ENCODE measurements at places on chromosomes 2 and 18. TPM values are rescaled to one million over a fixed set of nuclear protein-coding genes. Genes with fewer than 3 reads are reported as not detected.

DNA sequence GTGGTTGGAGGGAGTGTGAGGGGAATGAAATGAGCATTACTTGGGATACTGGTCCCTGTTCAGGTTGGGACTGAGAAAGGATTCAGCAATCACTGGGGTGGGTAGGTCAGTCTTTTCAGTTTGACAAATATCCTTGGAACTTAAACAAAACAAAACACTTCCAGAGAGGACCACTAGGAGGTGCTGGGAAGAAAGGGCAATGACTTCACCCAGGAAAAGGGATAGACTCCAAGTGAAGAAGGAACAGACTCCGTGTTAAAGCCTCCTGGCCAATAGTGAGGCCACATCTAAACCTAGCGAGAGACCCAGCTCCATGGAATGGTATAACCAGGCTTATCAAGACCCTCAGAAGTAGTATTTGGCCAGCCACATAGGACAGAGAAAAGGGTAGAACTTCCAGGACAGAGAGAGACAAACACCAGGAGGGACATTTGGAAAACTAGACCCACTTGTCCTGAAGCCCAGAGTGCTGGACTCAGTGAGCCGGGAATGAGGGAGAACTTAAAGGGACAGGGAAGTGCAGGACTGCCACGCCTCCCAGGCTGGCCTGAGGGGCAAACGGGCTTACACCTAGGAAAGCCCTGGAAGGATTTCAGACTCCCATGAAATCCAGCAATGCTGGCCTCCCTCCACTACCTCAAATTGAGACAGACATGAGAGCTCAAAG lies 19.6 kb upstream of the KCNG3 start:
- DNase-seq: no peak

DNA sequence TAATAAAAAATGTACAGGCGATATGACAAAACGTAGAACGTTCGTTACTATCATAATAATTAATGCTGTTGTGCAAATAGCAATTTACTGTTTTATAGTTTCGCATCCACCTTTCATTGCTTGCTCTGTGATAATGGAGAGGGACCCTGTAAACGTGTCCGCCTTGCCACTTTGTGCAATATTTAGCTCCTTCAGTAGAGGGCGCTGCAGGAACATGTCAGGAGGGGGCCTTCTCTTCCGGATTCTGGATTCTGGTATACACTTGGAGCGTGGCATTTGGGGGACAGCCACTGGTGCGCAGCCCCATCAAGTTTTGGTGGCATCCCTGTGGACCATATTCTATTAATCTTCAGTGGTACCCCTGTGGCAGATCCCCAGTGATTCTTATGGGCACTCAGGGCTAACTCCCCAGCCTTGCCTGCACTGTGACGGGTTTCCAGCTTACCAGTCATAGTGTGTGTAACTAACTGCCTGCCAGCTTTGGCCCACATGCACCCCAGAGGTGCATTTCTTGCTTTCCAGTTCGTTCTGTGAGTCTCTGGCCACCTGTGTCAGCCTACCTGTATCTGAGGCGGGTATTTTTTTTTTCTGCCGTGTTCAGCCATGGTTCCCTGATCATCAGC lies 140.3 kb downstream of the CYRIA start:
- no peak for DNase-seq

Gene RGPD8
- 2.3 TPM for polyA plus RNA-seq

GRCh38 chr2:178892751-178893625 lies 85.8 kb upstream of the TTN start:
- DNase-seq: no peak

Gene CYB5A
- polyA plus RNA-seq: 22.8 TPM

GRCh38 chr18:79856119-79857007 lies 58.6 kb downstream of the KCNG2 start:
- DNase-seq: peak; percentile 25

Gene ELMOD3
- 15.5 TPM for polyA plus RNA-seq

Gene FBXO48
- 1.6 TPM for polyA plus RNA-seq

GRCh38 chr18:38957736-38958135 lies 1392.1 kb upstream of the CELF4 start:
- DNase-seq: peak; percentile 39

DNA sequence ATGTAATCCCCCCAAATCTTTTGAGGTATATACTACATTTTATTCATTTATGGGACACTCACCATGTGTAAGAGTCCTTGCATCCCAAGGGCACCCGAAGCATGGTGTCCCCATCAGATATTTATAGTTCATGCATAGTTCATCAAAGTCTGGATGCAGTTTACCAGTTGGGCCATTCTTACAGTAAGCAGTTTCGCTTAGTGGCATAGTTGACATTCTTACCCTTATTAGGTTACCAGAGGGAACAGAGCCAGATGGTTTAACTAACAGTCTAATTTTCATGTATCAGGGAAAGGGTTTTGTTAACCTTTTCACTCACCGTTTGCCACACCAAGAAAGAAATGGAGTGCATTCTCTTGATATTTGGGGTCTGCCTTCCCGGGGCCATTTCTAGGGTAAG lies 7.1 kb downstream of the ZNF407 start:
- DNase-seq: no peak

Gene FKBP1B
- polyA plus RNA-seq: 2.3 TPM

Gene DSG4
- not detected for polyA plus RNA-seq

All from forelimb muscle (tissue), 1 donor.